ENCODE measurements at places on chromosomes 7 and 10. TPM values are rescaled to one million over a fixed set of nuclear protein-coding genes. Genes with fewer than 3 reads are reported as not detected.

CALHM1 gene
- not detected for total RNA-seq

AKR1D1 gene
- total RNA-seq: 0.06 TPM

JAZF1 gene
- 10.5 TPM for total RNA-seq

TEX36 gene
- total RNA-seq: not detected

RPEL1 gene
- total RNA-seq: not detected

NRAP gene
- total RNA-seq: 5.0 TPM

NEUROG3 gene
- not detected for total RNA-seq

CYP51A1 gene
- total RNA-seq: 84.7 TPM

CACUL1 gene
- 54.6 TPM for total RNA-seq

TUBAL3 gene
- not detected for total RNA-seq

SKIDA1 gene
- 7.5 TPM for total RNA-seq

NUTM2A gene
- 2.7 TPM for total RNA-seq

GRID2IP gene
- total RNA-seq: 1.5 TPM

FAM221A gene
- 11.1 TPM for total RNA-seq

PPRC1 gene
- total RNA-seq: 17.2 TPM

ANXA8L1 gene
- total RNA-seq: 0.88 TPM

BLNK gene
- total RNA-seq: 25.1 TPM

FAM131B gene
- 1.9 TPM for total RNA-seq

BCL7B gene
- 15.2 TPM for total RNA-seq

TSPAN12 gene
- 146 TPM for total RNA-seq

HMX3 gene
- total RNA-seq: 0.82 TPM

NEUROD6 gene
- not detected for total RNA-seq

CLEC5A gene
- total RNA-seq: 2.3 TPM

ZNF853 gene
- 16.8 TPM for total RNA-seq

ITGB8 gene
- 91.2 TPM for total RNA-seq

UBE2D1 gene
- total RNA-seq: 17.9 TPM

Measured in metanephros (tissue), 2 donors.